ENCODE measurements at places on chromosomes 3 and 15.

DNA sequence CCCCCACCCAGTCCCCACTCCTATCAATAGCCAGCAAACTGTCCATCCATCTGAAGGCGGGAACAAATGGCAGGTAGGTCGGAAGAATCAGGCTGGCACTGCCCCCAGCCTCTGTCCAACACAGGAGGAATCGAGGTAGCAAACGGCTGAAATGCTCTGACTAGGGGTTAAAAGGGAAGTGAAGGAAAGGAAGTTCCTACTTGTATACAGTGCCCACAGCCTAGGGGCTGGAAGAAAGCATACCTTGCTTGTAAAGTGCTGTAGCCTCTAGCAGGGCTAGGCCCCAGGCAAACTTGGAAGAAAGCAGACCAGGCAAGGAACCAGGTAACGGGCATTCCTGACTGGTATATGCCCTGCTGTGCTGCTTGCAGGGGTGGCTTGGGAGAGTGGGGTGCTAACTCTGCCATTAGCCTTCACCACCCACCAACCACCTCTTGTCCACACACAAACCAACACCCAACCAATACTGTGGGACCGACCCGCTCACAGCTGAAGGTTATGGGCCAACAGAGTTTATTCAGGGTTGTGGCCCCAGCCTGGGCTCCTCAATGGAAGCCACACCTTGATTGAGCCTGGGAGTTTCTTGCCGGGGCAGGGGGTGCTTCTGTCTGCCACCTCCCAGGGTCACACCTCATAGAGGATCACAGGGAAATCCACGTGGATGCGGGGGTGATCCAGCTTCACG lies 2.4 kb downstream of the TUSC2 start:
- no peak for DNase-seq

DNA sequence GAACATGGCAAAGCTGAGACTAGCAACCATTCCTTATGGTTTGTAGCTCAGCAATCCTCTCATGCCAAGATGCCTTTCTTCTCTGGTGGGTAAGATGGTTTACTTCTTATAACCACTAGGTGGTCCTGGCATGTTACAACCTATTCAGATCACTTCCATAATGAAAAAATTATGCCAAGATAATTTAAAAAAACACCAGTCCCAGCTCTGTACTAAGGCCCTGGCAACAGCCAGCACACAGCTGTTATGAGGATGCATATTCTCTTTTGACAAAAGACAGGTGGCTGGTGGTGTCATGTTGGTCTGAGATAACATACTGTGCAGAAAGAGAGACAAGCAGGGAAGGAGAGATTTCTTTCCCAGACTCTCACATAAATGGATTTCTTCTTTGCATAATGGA lies 65.7 kb upstream of the FRMD4B start:
- no peak for DNase-seq

GRCh38 chr15:52121896-52122295 lies 9.3 kb upstream of the BCL2L10 start:
- peak; percentile 56 for DNase-seq

DNA sequence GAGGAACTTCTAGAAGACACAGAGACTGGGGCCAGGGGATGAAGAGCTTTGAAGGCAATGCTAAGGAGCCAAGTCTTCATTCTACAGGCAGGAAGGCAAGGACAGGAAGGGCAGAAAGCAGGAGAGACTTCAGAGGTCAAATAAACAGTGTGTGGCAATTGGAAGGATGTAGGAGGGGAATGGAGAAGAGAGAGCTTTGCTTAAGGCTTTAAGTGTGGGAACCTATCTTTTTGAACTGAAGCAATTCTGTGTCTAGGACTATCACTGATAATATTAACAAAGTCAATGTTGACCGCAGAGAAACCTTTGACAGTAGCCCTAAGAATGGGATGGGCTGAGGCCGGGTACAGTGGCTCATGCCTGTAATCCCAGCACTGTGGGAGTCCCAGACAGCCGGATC lies 325.0 kb downstream of the FOXP1 start:
- no peak for DNase-seq

DNA sequence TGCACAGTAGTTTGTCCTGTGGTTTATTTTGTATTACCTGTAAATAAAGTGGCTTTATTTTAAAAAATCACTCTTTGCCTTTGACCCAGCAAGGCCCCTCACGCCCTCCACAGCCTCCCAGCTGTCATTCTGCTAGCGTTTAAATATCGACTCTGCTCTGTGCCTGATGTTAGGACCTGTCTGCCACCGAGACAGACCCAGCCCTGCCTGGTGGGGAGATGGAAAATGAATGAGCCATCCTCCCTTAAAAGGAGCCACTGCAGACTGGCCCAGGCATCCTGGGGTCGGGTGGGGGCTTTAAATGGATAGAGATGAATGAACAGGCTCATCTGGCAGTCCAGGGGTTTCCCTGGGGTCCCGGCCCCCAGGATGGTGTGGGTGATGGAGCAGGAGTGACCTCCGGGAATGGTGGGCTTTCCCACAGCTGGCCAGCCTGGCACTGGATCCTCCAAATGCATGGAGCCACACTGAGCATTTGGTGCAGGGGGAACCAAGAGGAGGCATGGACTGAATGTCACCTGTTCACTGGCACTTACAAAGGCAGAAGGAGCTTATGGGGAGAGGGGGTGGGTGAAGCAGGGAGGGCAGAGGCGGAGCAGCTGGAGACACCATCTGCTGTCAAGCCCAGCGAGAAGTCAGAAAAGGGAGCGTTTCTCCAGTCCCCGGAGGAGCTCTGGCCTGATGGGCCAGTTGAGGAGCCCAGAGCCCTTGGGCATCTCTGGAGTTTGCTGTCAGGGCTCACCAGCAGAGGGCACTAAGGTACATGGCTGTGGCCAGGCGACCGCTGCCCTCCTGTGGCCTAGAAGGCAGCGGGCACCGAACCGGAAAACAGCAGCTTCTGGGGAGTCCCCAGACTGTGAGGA lies 11.9 kb downstream of the GRM2 start:
- DNase-seq = peak; percentile 57

Data from HCEC 1CT (cell line).